ENCODE measurements at places on chromosomes 6 and 20.

GRCh38 chr6:136487759-136488425 is 62.3 kb downstream of the MAP7 start:
- no peak for DNase-seq

DNA sequence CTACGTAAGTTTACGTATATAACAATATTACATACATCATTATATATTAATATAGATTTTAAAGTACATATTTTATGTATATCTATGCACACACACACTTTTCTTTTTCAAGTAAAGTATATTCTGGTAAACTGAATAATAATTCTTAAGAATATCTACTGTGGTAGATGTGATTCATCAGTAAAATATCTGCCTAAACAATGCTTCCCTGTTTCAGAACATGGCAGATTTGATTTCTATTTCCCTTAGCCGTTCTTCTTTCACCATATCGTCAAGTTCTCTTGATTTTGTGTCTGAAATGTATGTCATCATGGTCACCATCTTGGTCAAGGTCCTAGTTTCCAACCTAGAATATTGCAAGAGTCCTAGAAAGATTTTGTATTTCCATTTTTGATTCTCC is 195.6 kb downstream of the HDGFL1 start:
- DNase-seq: no peak

- DNase-seq: no peak
These were observed 98.6 kb upstream of the RNF24 start for GRCh38 chr20:4113615-4114603.

DNA sequence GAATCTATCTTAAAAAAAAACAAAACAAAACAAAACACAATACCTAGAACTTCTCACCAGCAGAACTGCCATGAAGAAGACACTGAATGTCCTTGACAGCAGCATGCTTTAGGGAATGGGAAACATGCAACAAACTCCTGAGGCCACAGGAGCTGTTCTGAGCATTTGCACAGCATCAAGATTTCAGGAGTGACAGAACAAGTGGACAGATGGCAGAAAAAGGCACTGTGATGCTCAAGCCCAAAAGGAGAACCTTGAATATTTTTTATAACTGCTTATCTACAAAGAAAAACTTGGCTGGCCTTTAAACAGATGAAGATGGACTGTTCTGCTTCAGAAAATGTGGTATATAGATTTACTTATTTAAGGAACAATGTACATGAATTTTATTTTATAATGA is 158.9 kb downstream of the RALGAPA2 start:
- DNase-seq: no peak

DNA sequence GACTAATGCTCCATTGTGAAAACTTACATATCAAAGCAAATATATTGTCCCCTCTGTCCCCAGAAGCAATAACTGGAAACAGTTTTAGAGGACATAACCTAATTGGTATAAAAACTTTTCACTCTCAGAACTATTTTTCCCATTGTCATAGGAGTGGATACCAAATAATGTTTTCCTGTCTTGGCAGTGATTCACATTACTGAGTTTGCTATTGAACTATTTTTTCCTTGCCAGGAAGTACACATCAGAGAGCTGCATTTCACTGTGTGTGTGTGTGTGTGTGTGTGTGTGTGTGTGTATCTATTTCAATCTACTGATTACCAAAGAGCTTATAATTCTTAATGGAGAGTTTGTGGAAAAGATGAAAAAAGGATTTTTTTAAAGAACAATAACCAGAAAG is 45.4 kb downstream of the AKAP12 start:
- DNase-seq: no peak

DNA sequence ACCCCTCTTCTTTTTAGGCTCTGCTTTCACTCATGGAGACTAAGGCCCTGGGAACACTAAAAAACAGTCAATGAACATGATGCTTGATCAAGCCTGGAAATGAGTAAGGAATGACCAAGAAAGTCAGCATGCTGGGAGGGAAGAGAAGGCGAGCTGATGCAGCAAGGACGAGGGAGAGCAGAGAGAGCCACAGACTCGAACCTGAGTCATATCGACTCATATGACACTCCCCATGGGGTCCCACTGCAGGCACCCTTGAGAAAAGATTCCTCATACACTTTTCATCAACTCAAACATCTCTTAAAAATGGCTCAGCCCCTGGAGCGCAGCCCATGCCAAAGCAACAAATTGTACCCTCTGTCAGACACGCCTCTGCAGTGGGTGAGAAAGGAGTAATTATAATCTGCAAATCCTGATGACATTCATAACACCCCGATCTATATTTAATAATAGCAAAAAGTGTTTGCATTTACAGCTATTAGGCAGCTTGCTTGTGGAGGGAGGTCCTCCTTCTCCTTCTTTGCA is 127.2 kb downstream of the F13A1 start:
- DNase-seq: no peak

GRCh38 chr6:108795122-108795521 is 53.1 kb upstream of the ARMC2 start:
- DNase-seq: no peak

- DNase-seq: no peak
These were observed 324.3 kb downstream of the QKI start for GRCh38 chr6:163738725-163739407.

DNA sequence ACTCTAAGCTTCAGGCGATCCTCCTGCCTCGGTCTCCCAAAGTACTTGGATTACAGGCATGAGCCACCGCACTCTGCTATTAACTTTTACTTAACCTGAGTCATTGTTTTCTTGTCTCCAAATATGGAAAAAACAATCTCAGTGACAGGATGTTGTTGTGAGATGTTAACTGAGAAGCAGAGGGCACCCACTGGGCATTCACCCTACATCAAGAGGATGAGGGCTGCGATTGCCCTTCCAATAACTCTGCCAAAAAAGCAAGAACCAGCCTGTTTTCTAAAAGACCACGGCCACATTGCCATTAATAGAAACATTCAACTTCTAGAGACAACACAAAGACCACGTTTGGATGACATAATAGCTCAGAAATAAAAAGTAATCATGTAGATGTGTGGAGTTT is 107.6 kb upstream of the SGK1 start:
- no peak for DNase-seq

DNA sequence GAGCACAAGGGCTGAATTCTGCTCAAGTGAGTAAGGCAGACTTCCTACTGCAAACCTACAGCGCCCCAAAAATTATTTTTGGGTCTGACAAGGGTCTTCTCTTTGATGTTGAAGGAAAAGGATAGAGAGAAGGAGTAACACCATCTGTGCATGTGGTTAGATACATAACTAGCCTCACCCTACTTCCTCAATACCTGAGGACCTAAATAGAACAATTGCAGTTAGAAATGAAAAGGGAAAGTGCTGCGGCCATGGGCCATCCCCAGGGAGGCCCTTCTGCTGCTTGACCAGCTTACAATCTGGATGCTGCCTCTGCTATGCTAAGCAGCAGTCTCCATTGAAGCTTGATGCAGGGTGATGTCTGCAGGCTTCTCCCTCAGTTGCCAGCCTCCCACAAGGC is 63.2 kb upstream of the ARMH2 start:
- DNase-seq: no peak

DNA sequence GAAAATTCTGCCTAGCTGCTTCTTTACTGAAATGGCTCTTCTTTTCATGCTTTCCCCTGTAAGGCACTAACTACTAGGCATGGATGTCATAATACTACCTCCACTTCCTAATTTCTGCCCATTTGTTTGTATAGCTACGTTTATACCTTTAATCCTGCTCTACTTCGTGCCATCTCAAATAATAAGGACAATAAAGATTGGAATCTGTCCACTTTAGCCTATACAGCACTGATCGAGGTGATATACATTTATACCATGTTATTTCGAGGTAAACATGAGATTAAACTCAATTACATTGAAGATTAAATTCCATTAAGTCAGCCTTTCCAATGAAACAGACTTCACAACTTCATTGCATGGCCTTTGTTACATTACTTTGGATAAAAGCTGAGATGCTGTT is 390.6 kb upstream of the MARCKS start:
- DNase-seq: no peak

DNA sequence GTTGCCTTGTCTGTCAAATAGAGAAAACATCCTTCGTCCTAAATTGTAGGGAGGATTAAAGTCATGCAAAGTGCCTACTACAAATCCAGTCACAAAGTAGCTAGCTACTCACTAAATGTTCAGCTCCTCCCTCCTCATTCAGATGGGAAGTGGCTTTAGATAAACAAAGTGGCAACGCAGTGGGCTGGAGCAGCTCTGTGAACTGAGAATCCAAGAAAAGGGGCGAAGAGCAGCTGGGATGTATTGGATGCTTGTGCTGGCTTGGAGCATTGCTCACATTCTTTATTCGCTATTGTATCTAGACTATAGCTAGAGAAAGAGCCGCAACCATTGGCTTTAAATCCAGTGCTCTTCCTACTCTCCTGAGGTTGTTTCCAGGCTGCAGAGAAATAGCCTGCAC is 10.3 kb downstream of the MOG start:
- DNase-seq: no peak

GRCh38 chr6:76351275-76351674 is 278.8 kb upstream of the IMPG1 start:
- no peak for DNase-seq

DNA sequence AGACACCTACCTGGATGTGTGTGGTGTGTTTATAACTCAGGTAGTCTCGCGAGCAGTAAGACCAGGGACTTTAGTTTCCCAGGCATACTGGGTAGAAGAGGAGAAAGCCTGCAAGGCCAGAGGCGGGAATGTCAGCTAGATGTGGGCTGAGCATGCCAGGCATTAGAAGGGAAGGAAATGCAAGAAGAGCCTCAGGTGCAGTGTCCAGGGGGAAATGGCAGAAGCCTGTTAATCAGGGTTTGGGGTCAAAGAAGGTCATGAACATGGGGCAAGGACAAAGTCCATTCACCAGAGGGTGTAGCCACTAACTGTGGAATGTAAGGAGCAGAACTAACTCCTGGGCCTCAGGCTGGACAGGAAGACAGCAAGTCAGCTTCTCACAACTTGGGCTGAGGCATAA is 305.0 kb downstream of the SMOC2 start:
- no peak for DNase-seq

- no peak for DNase-seq
These were observed 54.1 kb downstream of the CDS2 start for GRCh38 chr20:5180933-5181332.

DNA sequence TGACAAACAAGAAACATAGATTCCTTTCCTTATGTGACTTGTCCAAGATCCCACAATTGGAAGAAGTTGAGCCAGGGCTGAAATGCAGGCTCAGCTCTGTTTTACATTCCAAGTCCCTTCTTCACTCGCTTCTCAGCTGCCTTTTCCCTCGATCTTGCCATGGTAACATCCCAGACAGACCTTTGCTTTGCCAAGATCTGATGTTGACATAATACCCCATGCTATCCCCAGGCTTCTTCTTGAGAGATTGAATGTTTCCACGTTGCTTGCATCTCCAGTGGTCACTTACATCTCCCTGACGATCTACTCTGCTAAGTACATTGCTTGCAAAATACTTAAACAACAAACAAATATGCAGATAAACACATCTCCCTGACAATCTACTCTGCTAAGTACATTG is 63.5 kb downstream of the TBXT start:
- DNase-seq: no peak

GRCh38 chr20:3430376-3431069 is 23.1 kb upstream of the DNAAF9 start:
- DNase-seq: no peak

- no peak for DNase-seq
These were observed 241.1 kb downstream of the TENT5A start for GRCh38 chr6:81511423-81511822.

DNA sequence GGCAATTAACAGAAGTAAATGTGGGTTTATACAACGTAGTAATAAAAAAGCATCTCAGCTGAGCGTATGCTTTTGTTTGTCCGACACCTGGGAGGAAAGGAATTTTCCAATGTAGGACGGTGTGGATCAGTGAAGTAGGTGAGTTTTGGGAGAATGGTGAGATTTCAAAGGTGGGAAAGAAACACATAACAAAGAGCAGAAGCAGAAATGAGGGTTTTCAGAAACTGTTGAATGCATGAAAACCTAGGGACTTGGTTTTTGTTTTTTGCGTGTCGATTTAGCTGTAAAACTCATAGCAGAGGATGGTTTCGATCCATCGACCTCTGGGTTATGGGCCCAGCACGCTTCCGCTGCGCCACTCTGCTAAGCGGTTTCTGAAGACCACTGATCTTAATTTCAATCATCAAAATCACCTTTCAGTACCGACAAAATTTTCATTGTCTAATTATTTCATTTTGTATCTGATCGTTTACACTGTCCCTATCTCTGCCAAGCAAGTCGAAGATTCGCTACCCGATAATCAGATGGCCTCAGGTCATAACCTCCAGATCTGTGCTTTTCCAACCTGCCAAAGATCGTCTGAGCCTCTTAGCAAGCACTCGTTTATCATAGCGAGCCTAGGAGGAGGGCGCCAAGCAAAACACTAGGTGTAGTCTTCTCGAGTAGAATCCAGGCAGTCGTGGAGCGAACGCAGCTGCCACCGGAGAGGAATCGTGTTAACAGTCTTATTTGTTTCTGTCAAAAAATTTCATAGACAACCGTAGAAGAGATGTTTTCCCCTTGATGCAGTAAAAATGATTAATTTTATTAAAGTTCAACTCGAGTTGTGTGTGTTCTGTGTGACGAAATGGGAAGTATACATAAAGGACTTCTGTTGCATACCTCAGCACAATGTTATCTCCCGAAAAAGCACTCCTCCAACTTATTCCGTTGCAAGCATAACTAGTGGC is 20.9 kb upstream of the POM121L2 start:
- DNase-seq: peak; percentile 43

DNA sequence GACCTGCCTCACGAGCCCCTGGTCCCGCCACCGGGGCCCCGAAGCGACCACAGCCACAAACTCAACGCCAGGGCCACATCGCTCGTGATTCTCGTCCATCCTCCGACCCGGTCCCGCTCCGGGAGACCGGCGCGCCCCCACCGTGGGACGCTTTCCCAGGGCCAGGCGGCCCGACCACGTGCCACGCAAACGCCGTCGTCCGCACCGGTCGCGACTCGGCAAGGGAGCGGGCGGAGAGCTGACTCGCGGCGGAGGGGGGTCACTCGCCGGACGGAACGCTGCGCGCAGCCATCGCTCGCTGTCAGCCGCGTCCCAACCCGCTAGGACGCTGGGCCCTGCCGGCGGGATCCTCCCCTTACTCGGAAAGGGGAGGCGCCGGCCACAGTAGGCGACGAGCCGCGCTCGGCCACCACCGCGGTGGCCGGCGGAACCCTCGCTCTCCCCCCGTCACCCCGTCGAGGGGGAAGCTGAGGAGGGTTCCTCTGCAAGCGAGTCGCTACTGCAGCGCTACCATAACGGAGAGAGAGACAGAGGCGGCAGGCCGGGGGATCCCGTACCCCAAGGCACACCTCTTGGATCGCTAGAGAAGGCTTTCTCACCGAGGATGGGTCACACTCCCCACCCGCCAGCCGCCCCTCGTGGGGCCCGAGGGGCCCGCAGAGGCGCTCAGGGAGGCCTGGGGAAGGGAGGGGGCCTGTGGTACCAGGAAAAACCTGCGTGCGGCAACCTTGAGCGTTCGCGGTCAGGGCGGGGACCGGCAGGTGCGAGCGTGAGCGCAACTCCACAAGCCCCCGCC is 511.8 kb upstream of the ZNF337 start:
- DNase-seq: peak; percentile 55
